ENCODE measurements at places on chromosomes 1 and 21.

GRCh38 chr1:3312898-3313575, 141.4 kb upstream of the ARHGEF16 start:
- peak; percentile 95 for DNase-seq

DNA sequence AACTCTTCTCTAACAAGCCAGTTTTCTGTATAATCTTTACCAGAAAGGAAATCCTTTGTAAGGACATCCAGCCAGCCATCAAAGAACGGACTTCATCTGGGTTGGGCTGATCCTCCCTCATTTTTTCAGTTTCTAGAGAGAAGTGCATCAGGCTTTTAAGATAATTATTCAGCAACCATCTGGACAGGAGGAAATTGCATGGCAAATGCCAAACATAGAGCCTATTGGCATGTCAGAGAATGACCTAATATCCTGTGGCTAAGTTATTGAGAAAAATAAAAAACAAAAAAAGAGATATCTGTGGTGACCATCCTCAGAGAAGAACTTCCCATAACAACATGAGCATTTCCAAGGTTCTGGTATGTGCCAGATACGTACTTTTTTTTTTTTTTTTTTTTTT, 74.9 kb upstream of the BEND5 start:
- peak; percentile 67 for DNase-seq

DNA sequence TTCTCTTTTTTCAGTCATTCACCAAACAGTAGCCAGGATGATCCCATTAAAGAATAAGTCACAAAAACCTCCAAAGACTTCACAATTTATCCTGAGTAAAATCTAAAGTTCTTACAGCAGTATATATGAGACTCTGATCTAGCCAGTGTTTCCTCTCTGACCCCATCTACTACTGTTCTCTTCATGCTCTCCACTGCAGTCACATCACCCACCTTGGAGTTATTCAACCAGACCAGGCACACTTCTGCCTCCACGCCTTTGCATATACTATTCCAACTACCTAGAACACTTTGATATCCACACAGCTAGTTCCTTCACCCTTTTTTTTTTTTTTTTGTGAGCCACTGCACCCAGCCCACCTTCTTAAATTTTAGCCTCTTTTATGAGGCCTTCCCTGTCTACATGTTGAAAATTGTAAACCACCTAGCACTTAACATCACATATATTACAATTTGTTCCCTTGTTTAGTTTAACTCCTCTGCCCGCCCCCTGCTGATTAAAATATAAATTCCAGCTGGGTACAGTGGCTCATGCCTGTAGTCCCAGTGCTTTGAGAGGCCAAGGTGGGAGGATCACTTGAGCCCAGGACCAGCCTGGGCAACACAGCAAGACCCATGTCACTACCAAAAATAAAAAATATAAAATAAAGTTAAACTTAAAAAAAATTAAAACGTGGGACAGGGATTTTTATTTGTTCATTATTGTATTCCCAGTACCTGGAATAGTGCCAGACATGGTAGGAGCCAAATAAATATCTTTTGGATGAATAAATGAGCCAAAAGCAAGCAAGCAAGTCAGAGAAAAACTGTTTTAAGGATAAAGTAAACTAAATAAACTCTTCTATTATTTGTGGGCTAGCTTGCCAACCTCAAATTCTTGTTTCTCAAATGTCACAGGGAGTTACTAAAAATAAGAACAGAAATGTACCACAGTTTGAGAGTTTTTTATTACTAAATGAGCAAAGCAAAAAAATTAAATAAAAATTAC, 35.2 kb upstream of the MUTYH start:
- no peak for DNase-seq

- no peak for DNase-seq
Measured at GRCh38 chr1:27413004-27413403, 20.6 kb downstream of the GPR3 start.

DNA sequence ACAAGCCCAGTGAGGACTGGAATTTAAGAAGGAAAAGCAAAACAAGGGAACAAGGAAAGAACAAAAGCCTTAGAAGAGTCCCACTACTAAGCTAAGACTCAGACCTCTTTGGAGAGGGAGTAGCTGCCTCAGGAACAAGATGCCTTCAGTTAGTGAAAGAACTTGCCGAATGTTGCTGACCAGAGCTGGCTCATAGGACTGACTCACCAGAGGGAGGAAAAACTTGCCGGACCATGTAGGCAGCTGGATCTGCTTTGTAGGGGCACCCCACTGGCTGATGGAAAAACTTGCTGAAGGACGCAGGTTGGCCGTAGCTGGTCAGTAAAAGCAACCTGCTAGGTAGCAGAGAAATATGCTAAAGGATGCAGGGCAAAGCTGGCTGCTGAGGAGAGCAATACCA, 15.3 kb upstream of the ZSWIM5 start:
- DNase-seq: no peak

- no peak for DNase-seq
Measured at GRCh38 chr1:233661376-233662159, 47.7 kb downstream of the KCNK1 start.

GRCh38 chr1:27668808-27669723, 2.9 kb downstream of the IFI6 start:
- peak; percentile 63 for DNase-seq

- no peak for DNase-seq
Measured at GRCh38 chr1:29801561-29801973, 565.2 kb downstream of the PTPRU start.

DNA sequence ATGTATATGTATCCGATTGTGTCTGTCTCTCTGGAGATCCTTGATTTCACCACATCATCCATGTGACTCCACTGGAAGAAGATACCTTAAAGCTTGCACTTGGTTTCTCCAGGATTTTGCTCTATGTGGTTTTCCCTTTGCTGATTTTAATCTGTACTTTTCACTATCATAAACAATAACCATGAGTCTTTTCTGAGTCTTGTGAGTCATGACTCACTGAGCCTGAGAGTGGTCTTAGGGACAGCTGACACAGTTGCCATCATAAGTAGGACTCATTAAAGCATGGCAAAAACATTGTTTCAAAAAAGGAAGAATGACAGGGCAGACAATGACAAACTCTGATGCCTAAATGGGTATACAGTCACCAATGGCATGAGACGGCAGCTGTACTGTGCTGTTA, 226.2 kb downstream of the AKT3 start:
- peak; percentile 73 for DNase-seq

DNA sequence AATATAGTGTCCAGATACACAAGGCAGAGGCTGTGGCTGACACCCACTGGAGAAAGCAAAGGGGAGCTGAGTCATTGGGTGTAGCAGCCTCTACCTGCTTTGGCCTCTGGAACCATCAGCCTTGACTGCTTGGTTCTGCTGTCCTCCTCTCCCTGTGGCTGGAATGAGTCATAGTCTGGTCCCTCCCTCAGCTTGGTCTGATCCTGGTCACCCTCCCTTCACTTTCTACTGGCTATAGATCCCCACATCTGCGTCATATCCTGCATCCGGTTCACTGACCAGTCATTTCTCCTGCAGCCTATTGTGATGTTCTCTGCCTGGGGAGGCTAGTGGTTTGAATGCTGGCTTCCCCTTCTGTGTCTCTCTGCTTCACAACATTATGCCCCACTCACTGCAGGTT, 372.8 kb upstream of the DAB1 start:
- DNase-seq: no peak

DNA sequence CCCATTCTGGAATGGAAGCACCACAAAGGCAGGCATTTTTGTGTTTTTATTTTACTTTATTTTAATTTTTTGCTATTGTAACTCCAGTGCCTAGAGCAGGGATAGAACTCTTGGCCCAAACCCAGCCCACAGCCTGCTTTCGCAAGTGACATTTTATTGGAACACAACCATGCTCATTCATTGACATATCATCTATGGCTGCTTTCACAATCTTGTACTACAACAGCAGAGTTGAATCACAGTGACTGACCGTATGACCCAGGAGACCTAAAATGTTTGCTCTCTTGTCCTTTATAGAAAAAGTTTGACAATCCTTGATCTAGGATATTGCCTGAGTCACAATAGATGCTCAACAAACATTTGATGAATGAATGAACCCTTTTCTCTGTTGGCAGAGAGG, 83.9 kb upstream of the ATP1A1 start:
- DNase-seq: no peak

GRCh38 chr1:39980555-39981313, 25.8 kb downstream of the MFSD2A start:
- DNase-seq: no peak

GRCh38 chr1:169043823-169044222, 62.7 kb upstream of the ATP1B1 start:
- no peak for DNase-seq

DNA sequence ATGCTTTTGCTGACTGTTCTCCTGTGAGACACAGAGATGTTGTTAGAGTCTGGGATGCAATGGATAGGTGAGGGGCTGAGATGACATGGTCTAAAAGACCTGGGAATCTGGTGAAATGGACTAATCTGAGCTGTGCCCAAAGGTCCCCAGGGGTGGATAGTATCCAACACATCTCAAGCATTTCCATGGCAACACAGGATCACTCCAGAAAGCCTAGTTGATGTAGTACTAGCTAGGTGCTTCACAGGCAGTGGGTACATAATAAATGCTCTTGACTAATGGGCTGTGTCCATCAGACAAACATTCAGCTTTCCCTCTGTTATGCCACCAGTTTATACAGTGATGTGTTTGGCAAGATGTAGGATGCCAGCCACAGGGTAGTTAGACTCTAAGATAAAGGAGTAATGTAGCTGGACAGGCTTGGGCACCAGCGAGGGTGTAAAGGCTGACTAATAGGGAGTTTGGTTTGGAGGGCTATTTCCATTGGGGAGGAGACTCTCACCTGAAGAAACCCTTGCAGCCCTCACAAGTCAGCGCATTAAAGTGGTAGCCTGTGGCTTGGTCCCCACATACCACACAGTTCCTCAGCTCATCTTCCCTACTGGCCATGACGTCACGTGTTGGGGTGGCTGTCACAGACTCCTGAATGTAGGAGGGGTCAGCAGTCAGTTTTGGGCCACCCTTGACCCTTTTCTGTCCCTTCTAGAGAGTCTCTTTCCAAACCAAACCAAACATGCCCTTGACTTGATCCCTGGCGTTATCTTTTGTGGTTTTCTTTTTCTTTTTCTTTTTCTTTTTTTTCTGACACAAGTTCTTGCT, 1.8 kb downstream of the NR1I3 start:
- DNase-seq: no peak

DNA sequence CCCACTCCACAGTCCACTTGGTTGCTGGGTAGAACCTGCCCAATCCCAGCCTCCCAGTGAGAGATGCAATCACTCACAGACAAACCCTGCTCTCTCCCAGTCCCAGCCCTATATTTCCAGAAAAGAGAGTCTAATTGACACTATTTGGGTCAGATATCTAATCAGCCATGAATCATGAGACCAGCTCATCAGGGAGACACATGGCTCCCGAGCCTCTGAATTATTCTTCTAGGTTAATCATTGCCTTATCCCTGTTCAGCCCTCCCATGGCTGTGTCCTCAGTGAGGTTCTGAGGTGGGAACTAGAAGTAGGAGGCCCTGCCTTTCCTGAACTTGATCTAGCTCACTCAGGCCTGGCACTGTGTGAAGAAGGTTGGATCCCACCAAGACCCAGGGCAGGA, 49.9 kb upstream of the ZC3H12A start:
- no peak for DNase-seq

- peak; percentile 18 for DNase-seq
Measured at GRCh38 chr21:27269644-27270043, 302.8 kb upstream of the ADAMTS5 start.

DNA sequence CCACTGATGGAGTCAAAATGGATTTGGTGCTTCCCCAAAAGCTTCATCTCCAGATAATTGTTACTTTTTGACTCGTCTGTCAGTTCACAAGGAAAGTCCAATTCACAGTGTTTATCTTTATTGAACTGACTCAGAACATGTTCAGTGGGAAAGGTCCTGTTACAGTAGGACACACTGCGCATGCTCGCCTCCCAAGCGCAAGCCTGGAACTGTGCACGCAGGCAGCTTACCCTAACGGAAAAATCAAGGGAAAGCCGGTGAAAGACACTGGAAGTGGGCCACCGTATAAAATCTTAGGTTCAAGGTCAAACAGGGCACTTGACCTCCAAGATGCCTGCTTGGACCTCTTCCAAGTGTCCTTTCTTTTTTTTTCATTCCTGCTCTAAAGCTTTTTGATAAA, 174.6 kb downstream of the USP25 start:
- no peak for DNase-seq

GRCh38 chr21:26844258-26845065, 747 bp downstream of the ADAMTS1 start:
- no peak for DNase-seq

DNA sequence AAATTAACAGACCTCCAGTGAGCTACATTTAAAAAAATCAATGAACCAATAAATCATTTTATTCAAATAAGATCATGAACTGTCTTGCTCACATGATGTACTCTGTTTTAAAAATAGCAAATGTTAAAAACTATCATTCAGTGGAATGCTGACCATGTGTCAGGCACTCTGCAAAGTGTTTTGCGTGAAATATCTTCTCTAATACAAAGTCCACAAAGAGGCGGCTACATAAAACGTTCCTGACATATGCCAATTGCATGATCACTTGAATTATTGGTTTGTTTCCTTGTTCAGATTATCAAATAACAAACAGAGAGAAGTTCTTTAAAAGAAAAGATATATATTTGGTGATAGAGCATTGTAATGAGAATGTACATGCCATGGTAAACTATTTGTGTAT, 10.7 kb downstream of the FMO2 start:
- DNase-seq: no peak

DNA sequence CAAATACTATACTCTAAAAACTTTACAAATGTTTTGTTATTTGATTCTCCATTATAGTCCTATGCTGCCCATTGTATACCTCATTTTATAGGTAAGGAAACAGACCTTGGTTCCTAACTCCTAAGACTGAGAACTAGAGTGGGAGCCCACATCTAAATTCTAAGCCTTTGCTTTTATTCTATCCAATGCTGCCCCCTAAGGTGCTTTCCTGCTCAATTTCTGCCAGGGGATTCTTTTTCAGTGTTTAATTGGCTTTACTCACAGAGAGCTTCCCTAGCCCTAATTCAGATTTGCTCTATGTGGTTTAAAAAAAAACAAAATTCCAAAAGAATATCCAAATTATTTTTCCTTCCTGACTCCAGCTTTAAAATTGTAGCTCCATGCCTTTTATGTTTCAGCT, 64.5 kb downstream of the KIF14 start:
- DNase-seq: peak; percentile 15

GRCh38 chr1:183291802-183292514, 105.9 kb downstream of the LAMC2 start:
- no peak for DNase-seq

DNA sequence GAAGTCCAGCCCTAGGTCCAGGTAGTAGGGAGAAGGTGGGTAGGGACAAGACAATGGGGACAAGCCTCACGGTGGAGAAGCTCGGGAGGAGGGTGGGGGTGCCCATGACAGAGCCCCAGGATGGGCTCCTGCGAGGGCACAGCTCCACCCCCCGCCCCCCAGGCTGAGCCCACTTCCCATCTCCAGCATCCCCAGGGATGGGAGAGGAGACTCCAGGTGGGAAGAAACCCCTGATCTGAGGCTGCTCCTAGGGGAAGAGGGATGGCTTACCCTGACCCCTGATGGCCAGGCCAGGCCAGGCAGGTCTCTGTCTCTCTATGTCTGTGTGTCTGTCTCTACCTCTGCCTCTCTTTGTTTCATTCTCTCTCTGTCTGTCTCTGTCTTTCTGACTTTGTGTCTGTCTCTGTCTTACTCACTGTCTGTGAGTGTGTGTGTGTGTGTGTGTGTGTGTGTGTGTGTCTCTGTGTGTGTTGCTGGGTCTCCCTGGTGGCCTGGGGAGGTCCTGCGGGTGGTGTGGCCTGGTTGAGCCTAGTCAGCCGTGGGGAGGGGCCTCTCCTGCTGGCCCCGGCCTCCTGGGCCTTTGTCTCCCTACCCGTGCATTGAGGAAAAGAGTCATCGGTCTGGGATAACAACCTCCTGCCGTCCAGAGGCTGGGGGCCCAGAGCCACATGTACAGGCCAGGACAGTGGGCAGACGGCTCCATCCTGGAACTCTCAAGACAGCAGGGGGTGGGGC, 45.7 kb downstream of the WNT9A start:
- DNase-seq: no peak

All from suppressor macrophage (primary cell).